Stimulated activated CD4-positive, alpha-beta T cell treated with anti-CD3 and anti-CD28 coated beads, Interleukin-15, amount 100 ng/mL, for 24 hours (primary cell): ENCODE measurements at places on chromosomes 2 and 18.

DNA sequence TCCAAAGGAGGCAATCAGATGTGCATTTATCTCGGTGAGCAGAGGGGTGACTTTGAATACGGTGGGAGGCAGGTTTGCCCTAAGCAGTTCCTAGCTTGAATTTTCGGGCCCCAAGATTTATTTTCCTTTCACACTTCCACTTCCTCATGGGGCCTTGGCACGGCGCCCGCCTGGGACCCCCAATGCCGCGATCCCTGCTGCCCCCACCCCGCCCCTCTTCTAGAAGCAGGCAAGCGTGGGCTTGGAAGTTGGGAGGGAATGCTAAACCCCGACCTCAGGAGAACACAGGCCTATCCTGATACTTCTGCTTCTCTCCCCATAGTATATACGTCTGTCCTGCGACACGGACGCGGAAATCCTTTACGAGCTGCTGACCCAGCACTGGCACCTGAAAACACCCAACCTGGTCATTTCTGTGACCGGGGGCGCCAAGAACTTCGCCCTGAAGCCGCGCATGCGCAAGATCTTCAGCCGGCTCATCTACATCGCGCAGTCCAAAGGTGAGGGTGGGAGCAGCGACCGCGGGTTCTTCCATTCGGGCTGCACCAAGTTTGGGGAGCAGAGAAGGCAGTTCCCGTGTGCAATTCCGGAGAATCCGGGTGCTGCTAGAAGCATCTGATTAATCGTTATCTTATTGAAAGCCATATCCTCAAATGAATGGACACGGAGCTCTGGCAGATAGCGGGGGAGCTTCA lies 21.6 kb downstream of the TRPM8 start:
- peak; percentile 18 for DNase-seq

GRCh38 chr2:200259577-200259957 lies 46.9 kb upstream of the SPATS2L start:
- no peak for DNase-seq

DNA sequence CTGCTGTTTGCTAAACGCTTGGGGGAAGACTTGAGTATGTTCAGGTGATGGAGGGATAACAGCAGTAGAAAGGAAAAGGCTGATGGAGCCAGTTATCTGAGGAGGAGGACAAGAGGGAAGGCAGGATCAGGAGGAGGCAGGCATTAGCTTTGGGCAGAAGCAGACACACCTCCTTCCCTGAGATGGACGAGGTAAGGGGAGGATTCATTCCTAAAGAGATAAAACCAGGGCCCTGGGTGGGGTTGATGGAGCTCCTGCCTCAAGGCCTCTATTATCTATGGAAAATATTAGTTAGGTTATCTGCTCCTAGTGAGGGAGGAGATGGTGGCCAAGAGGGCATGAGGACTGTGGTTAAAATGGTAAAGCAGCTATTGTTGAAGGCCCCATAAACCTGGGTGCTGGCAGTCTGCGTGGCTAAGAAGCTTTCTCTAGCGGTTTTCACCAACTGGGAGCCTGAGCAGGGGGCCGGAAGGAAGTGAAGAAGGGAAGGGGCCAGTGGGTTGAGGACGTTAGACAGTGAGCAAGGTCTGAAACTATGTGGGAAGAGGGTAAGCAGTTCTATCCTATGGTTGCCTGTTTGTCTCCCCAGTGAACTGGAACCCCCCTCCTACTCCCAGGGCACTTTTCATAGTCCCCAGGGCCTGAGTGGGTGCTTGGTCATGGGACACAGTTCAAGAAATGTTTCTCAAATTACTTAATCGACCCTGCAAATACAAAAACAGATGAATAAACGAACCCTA lies 56.6 kb upstream of the HK2 start:
- DNase-seq = peak; percentile 6

DNA sequence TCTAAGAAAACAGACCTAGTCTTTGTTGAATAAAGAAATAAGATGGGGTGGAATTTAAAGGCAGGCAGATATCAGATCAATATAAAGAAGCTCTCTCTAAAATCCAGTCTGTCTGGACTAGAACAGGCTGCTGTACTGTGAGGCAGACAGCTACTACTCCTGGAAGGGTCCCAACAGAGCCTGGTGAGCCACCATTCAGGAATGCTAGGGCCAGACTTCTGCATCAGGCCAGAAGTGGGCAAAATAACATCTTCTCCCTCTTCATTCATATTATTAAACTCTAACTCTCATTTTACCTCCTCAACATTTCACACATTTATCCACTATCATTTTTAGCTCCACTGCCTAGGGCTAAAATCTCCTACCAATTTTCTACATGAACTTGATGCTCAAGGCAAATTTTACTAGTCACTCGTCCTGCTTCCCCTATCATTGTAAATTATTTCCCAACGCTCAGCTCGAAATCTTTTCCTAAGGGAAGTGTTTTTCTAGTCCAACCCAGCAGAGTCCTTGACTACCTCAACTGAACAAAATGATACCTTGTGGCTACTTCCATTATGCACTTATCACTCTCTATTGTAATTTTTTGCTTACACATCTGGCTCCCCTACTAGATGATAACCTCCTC lies 45.2 kb upstream of the GLS start:
- DNase-seq = no peak

DNA sequence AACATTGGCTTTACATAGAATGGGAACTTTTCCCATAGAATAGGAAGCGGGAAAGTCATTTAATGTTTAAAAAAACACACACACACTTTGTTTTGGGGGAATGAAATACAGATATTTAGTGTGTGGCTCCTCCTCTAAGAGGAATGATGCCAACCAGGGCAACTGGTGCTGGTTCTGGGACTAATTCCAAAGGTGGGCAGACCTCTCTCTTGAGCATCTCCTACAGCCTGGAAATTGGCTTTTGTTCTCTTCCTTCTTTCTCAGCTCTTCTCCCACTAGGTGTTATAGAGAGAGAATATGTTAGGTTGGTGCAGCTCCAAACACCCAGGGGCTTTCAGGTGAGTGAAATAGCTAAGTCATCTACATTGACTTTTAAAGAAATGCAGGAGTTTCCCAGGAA lies 190.1 kb downstream of the RAD51AP2 start:
- no peak for DNase-seq
